ENCODE measurements at places on chromosomes 11 and 22.

GRCh38 chr11:85685820-85686459, at the start of gene CCDC89:
CCDC89 (minus strand) TSS chr11:85686195; CDS start chr11:85686130, 65 bp downstream.
- no peak for DNase-seq
- H3K27ac ChIP-seq = peak within 1 kb of the TSS; percentile 32
- H3K27me3 ChIP-seq = no peaks in the 10 kb centered on the region
- peak within 1 kb of the TSS; percentile 16 for H3K4me3 ChIP-seq

- H3K4me1 ChIP-seq = no peaks in the 10 kb centered on the region
- no peak overlapping the region for H3K4me3 ChIP-seq
- no peak for DNase-seq
- no peaks in the 10 kb centered on the region for H3K36me3 ChIP-seq
- no peaks in the 10 kb centered on the region for H3K27me3 ChIP-seq
- no peak overlapping the region for H3K27ac ChIP-seq
These were observed 5.8 kb upstream of the KDM2A start for GRCh38 chr11:67113231-67113721.

DNA sequence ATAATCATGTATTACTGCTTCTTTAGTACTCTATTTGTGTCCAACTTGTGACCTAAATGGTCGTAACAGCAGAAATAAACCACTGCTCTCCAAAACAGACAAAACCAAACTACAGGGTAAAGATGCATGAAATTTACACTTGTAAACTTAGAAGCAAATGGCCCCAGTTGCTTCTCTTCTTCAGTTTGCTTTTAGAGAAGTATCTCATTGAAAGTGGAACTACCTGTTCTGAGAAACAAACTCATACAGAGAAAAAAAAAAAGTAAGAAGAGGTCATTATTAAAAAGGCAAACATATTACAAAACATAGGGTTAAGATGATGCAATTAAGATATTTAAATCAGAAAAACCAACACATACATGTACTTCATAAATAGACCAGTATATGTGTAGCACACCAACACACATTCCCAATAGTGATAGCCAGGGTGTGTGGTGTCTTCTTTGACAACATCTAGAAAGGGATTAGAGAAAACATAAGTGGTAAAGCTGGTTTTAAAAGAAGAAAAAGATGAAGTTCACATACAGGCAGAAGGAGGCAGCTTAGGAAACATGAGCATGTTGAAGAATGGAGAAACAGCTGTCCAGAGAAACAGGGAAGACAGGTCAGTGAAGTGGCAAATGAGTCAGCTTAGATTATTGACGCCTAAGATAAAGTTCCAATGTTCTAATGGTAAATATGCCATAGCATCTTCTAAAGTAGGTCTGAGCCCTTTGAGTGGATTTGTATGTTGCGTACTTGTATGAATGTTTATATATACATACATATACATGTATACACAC, 844.7 kb upstream of the CCDC90B start:
- DNase-seq = no peak
- H3K27ac ChIP-seq = no peak overlapping the region
- no peak overlapping the region for H3K4me3 ChIP-seq
- no peaks in the 10 kb centered on the region for H3K36me3 ChIP-seq
- H3K27me3 ChIP-seq = no peaks in the 10 kb centered on the region
- no peaks in the 10 kb centered on the region for H3K4me1 ChIP-seq

- no peak overlapping the region for H3K4me3 ChIP-seq
- no peaks in the 10 kb centered on the region for H3K27me3 ChIP-seq
- no peaks in the 10 kb centered on the region for H3K4me1 ChIP-seq
- H3K36me3 ChIP-seq = no peaks in the 10 kb centered on the region
- DNase-seq = no peak
- H3K27ac ChIP-seq = no peak overlapping the region
These were observed 904 bp upstream of the ANGPTL5 start for GRCh38 chr11:101917226-101917625.

DNA sequence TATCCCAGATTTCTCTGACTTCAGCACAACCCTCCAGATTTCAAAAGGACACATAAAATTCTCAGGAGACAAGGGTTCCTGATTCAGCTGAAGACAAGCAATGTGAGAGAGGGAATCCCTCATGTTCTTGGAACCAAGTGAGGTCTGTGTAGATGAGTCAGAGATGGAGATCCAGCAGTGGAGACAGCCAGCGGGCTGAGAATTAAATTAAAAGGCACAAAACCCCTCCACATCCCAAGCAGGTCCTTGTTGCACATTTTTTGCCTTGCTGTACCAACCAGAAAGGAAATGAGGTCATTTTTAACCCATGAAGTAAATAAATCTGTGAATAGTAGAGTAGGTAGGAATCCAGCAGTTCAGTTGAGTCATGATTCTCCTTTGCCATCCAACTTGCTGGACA, 9.7 kb downstream of the MTNR1B start:
- no peak for DNase-seq
- no peaks in the 10 kb centered on the region for H3K36me3 ChIP-seq
- no peak overlapping the region for H3K27ac ChIP-seq
- H3K27me3 ChIP-seq = no peaks in the 10 kb centered on the region
- H3K4me1 ChIP-seq = no peaks in the 10 kb centered on the region

GRCh38 chr11:749731-750130, 2.5 kb downstream of the TALDO1 start:
- H3K27ac ChIP-seq = no peak overlapping the region
- H3K4me3 ChIP-seq = no peak overlapping the region
- DNase-seq = no peak
- H3K36me3 ChIP-seq = no peaks in the 10 kb centered on the region
- H3K27me3 ChIP-seq = no peaks in the 10 kb centered on the region

- no peak for DNase-seq
- H3K4me1 ChIP-seq = no peaks in the 10 kb centered on the region
- no peak overlapping the region for H3K4me3 ChIP-seq
- H3K27ac ChIP-seq = no peak overlapping the region
- H3K27me3 ChIP-seq = no peaks in the 10 kb centered on the region
These were observed 7.4 kb upstream of the CCDC34 start for GRCh38 chr11:27370374-27370773.

GRCh38 chr22:50136581-50137015, 33.9 kb upstream of the PANX2 start:
- no peak overlapping the region for H3K4me3 ChIP-seq
- H3K36me3 ChIP-seq = no peaks in the 10 kb centered on the region
- peak; percentile 57 for DNase-seq

- no peak overlapping the region for H3K4me3 ChIP-seq
- no peak overlapping the region for H3K27ac ChIP-seq
- no peak for DNase-seq
- peaks cover 18% of the 10 kb centered on the region for H3K4me1 ChIP-seq
These were observed 15.8 kb downstream of the CD82 start for GRCh38 chr11:44581246-44581645.

DNA sequence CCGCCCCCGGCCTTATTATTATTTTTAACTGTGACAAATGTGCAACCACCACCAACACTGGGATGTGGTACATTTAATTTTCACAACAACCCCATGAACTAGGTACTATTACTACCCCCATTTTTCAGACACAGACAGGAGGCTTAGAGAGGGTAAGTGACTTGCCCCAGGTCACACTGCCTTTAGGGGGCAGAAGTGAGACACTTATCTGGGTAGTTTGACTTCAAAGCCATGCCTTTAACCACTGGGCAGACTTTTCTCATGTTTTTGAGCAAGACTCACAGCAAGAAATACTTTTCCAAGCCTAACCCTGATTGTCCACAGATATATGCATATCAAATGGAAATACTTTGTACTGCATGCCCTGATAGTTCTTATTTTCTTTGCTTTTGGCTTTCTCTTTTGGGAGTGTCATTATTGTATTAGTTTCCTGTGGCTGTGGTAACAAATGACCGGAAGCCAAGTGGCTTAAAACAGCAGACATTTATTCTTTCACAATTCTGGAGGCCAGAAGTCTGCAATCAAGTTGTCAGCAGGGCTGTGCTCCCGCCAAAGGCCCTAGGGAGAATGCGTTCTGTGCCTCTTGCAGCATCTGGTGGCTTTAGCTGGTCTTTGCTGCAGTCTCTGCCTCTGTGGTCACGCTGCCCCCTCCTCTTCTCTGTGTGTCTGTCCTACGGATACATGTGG, 110.8 kb downstream of the GRIK4 start:
- no peak overlapping the region for H3K4me3 ChIP-seq
- H3K27me3 ChIP-seq = no peaks in the 10 kb centered on the region
- no peak overlapping the region for H3K27ac ChIP-seq
- no peaks in the 10 kb centered on the region for H3K4me1 ChIP-seq
- no peak for DNase-seq
- H3K36me3 ChIP-seq = no peaks in the 10 kb centered on the region

- H3K27ac ChIP-seq = no peak overlapping the region
- no peak overlapping the region for H3K4me3 ChIP-seq
- DNase-seq = no peak
- H3K4me1 ChIP-seq = peaks cover 2% of the 10 kb centered on the region
These were observed 19.0 kb downstream of the CD5 start for GRCh38 chr11:61121192-61121831.

GRCh38 chr22:44522526-44523170, 24.6 kb upstream of the RTL6 start:
- peaks cover 2% of the 10 kb centered on the region for H3K27me3 ChIP-seq
- no peak overlapping the region for H3K27ac ChIP-seq

- peak; percentile 86 for DNase-seq
- H3K27me3 ChIP-seq = no peaks in the 10 kb centered on the region
- peaks cover 22% of the 10 kb centered on the region for H3K4me1 ChIP-seq
These were observed 3.6 kb downstream of the PLA2G6 start for GRCh38 chr22:38177926-38178604.

- no peaks in the 10 kb centered on the region for H3K4me1 ChIP-seq
- no peak for DNase-seq
- H3K4me3 ChIP-seq = no peak overlapping the region
- H3K27ac ChIP-seq = no peak overlapping the region
- no peaks in the 10 kb centered on the region for H3K27me3 ChIP-seq
- no peaks in the 10 kb centered on the region for H3K36me3 ChIP-seq
These were observed 28.7 kb upstream of the CTSD start for GRCh38 chr11:1792461-1792860.

DNA sequence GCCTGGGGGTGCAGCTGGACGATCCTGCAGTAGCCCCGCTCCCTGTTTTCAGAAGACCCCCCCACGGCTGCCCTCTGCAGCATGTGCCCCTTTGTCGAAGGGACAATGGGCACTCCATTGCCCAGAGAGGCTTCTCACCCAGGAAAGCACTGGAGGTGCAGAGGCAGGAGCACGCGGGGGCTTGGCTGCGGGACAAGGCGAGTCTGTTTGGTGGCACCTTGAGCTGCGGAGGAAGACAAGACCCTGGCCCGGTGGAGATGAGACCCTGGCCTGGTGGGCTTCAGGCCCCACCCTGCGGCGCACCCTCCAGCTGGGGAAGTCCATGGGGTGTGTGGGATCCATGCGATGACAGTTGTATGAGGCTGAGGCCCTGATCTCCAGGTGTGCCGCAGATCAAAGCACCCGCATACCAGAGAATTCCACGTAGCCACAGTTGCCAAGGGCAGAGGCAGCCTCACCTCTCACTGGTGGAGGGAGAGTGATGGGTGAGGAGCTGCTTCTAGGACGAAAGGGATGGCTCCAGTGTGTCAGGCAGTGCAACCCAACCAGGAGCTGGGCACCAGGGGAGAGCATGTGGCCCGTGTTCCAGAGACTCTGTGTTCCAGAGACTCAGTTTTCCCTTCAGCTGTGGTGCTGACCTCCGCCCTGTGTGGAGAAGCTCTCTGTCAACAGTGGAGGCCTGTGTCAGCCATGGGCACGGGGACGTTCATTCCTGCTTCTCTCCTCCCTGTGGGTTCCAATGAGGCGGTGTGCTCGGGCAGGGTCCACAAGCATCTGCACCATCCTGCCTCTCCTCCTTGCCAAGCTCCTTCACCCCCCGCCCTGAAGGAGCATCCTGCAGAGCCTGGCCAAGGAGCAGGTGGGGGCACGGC, 10.0 kb downstream of the TBX1 start:
- H3K4me1 ChIP-seq = no peaks in the 10 kb centered on the region
- no peak overlapping the region for H3K4me3 ChIP-seq
- DNase-seq = no peak
- no peaks in the 10 kb centered on the region for H3K36me3 ChIP-seq
- no peaks in the 10 kb centered on the region for H3K27me3 ChIP-seq
- H3K27ac ChIP-seq = no peak overlapping the region

GRCh38 chr22:46984751-46985506, 222.5 kb downstream of the TBC1D22A start:
- DNase-seq = no peak
- H3K27me3 ChIP-seq = no peaks in the 10 kb centered on the region
- H3K4me3 ChIP-seq = no peak overlapping the region
- H3K36me3 ChIP-seq = no peaks in the 10 kb centered on the region

DNA sequence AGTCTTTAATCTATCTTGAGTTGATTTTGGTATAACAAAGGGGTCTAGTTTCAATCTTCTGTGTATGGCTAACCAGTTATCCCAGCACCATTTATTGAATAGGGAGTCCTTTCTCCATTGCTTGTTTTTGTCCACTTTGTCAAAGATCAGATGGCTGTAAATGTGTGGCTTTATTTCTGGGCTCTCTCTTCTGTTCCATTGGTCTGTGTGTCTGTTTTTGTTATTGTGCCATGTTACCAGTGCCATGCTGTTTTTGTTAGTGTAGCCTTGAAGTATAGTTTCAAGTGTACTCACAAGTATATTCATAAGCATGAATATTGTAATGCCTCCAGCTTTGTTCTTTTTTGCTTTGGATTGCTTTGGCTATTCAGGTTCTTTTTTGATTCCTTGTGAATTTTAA, 159.6 kb downstream of the TBC1D22A start:
- H3K27me3 ChIP-seq = no peaks in the 10 kb centered on the region
- H3K27ac ChIP-seq = no peak overlapping the region
- no peaks in the 10 kb centered on the region for H3K36me3 ChIP-seq
- no peak overlapping the region for H3K4me3 ChIP-seq

GRCh38 chr11:115548878-115549528, 44.8 kb upstream of the CADM1 start:
- no peak overlapping the region for H3K27ac ChIP-seq
- no peaks in the 10 kb centered on the region for H3K36me3 ChIP-seq
- H3K4me3 ChIP-seq = no peak overlapping the region
- H3K27me3 ChIP-seq = no peaks in the 10 kb centered on the region

- no peaks in the 10 kb centered on the region for H3K27me3 ChIP-seq
- H3K4me1 ChIP-seq = no peaks in the 10 kb centered on the region
- DNase-seq = no peak
- no peak overlapping the region for H3K4me3 ChIP-seq
- H3K36me3 ChIP-seq = no peaks in the 10 kb centered on the region
These were observed 436.7 kb upstream of the LUZP2 start for GRCh38 chr11:24060125-24060524.

DNA sequence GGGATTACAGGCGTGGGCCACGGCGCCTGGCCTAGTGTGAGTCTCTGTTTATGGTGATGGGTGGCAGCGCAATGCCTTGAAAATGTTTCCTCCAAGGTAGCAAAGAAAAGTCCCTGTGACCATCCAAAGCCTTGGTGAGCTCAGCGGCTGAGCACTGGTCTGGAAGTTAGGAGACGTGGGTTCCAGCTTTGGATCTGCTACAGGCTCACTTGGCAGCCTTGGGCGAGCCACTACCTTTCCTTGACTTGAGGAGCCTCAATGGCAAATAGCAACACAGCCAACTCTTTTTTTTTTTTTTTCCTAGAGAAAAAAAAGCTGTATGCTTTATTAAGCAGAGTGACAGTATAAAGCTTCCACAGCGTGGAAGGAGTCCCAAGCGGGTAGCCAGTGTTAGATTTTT, 61.3 kb upstream of the RASD2 start:
- H3K4me1 ChIP-seq = peaks cover 24% of the 10 kb centered on the region
- no peak overlapping the region for H3K4me3 ChIP-seq
- no peaks in the 10 kb centered on the region for H3K27me3 ChIP-seq
- peak overlapping the region; percentile 87 for H3K27ac ChIP-seq
- DNase-seq = peak; percentile 46

All from prostate gland (tissue), 2 donors.